ENCODE measurements at places on chromosomes 5 and 9. TPM values are rescaled to one million over a fixed set of nuclear protein-coding genes. Genes with fewer than 3 reads are reported as not detected.

DNA sequence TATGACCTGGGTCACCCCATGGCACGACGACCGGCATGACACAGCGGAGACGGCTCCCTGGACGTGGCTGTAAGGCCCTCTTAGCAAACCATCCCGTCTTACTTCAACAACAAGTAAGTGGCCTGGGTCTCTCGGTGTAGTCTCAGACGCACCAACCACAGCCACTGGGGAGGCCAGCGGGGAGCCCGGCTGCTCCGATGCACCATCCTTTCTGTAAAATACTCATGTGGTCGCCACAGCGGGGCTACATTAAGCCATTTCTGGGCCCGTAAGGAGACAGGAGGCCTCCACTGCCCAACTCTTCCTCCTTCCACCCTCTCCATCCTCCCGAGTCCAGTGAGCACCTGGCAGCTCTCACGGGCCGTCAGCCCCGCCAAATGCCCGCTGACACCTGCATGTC lies 4.7 kb downstream of the QSOX2 start:
- no peaks in the 10 kb centered on the region for H3K36me3 ChIP-seq
- H3K27me3 ChIP-seq: no peaks in the 10 kb centered on the region
- no peak for DNase-seq
- no peak overlapping the region for H3K27ac ChIP-seq

GRCh38 chr5:178392931-178393394 lies 160.4 kb upstream of the PHYKPL start:
- H3K27me3 ChIP-seq: peaks cover 3% of the 10 kb centered on the region
- no peaks in the 10 kb centered on the region for H3K4me1 ChIP-seq
- H3K36me3 ChIP-seq: no peaks in the 10 kb centered on the region
- H3K4me3 ChIP-seq: no peak overlapping the region
- no peak overlapping the region for H3K27ac ChIP-seq

- DNase-seq: no peak
- H3K27ac ChIP-seq: no peak overlapping the region
- H3K4me1 ChIP-seq: peaks cover 36% of the 10 kb centered on the region
- no peak overlapping the region for H3K4me3 ChIP-seq
Observed at GRCh38 chr9:12822111-12822510, 47.3 kb downstream of the LURAP1L start.

- H3K4me3 ChIP-seq: no peak overlapping the region
- H3K27me3 ChIP-seq: peaks cover 2% of the 10 kb centered on the region
- no peak for DNase-seq
- peaks cover 4% of the 10 kb centered on the region for H3K36me3 ChIP-seq
- H3K27ac ChIP-seq: no peak overlapping the region
- no peaks in the 10 kb centered on the region for H3K4me1 ChIP-seq
Observed at GRCh38 chr9:85405566-85405950, 336.2 kb downstream of the AGTPBP1 start.

IQGAP2 gene
- total RNA-seq: 0.27 TPM
